Foreskin melanocyte (primary cell): ENCODE measurements at places on chromosomes 5 and 9.

- peak; percentile 60 for DNase-seq
These were observed 20.4 kb upstream of the IER5L start for GRCh38 chr9:129198319-129199043.

GRCh38 chr9:124108216-124108615, 96.6 kb downstream of the LHX2 start:
- DNase-seq: no peak

DNA sequence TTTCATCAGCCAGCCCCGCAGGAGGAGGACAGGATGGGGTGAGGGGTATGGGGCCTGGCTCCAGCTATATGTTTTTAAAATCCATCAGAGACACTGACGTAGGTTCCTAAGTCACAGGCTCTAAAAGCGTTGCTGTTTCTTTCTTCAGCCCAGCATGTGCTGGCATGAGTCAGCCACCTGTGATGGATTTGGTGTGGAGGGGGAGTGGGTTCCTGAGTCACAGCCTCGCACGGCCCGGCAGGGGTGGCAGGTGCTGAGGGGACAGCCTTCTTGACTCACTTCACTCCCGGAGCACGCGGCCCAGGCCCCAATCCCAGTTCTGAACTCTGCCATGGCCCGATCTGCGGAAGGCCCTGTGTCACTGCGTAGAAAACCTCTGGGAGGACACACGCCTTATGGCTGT, 38.8 kb upstream of the RPL26L1 start:
- DNase-seq: no peak

- no peak for DNase-seq
These were observed 3.7 kb upstream of the B4GALT7 start for GRCh38 chr5:177595991-177596774.

DNA sequence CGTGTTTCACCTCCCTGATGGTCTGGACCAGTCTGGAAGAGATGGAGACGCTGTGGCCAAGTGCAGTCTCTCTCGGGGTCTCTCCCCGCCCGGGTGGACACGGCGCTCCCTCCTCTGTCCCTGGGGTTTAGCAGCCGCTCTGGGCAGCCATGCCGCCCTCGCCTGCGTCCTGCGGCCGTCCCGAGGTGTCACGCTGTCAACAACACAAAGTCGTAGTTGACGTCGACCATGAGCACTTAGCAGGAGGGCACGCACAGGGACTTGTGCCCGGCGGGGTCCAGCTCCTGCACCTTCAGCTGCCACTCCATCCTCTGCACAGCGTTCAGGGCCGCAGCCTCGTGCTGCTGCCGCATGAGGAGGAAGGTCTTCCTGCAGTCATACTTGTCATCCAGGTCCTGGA, 368.9 kb downstream of the CDH9 start:
- no peak for DNase-seq

DNA sequence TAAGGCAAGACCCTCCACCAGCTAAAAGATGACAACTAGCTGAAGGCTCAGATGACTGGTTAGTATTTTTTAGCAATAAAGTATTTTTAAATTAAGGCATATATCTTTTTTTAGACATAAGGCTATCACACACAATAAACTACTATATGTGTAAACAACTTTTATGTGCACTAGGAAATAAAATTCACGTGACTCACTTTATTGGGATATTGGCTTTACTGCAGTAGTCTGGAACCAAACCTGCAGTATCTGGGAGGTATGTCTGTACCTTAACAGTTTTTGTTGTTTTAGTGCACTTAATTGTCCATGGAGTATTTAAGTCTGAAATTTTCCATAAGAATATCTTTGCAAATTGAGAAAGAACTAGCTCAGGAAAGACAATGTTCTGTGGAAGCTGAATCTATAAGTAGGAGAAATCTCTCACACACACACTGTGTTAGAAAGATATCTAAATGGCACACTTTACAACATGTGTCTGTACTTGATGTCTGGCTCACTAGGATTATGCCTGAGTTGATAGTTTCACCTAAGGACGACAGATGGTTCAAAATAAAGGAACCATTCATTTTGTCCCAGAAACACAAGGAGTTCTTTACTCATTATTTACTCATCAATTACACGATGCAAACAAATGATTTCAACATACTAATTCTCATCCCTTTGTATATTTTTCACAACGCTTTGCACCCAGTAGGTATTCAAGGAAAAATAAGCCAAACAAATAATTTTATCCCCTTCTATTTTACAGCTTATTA, 4.6 kb downstream of the RAPGEF6 start:
- DNase-seq: peak; percentile 24

- DNase-seq: no peak
These were observed 135.0 kb upstream of the GABRP start for GRCh38 chr5:170648541-170648940.

- no peak for DNase-seq
These were observed 12.8 kb downstream of the CEP72 start for GRCh38 chr5:624951-625230.

- DNase-seq: no peak
These were observed 42.1 kb downstream of the GALNT12 start for GRCh38 chr9:98849563-98849962.

GRCh38 chr9:76691517-76692313, 72.5 kb upstream of the PCA3 start:
- DNase-seq: no peak

- peak; percentile 72 for DNase-seq
These were observed 25.9 kb upstream of the GLDC start for GRCh38 chr9:6671416-6671815.

DNA sequence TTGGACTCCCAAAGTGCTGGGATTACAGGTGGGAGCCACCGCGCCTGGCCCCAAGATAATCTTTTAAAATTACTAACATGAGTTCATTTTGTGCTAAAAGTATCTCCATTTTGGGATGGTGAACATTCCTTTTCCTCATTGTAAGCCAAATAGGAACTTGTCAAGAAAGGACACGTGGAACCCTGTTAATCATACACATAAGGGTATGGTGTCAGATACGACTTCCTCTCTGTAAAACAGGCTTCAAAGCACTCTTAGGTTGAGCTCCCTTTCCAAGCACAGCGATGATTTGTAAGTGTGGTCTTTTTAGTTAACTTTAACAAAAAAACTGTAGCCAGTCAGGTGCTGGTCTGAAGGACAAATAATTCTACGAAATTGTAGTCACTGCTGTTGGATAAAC, 132.7 kb downstream of the UNC13B start:
- DNase-seq: no peak

- no peak for DNase-seq
These were observed 74.1 kb upstream of the PIK3R1 start for GRCh38 chr5:68141494-68141893.

GRCh38 chr5:141647242-141647641, 4.0 kb downstream of the FCHSD1 start:
- no peak for DNase-seq

DNA sequence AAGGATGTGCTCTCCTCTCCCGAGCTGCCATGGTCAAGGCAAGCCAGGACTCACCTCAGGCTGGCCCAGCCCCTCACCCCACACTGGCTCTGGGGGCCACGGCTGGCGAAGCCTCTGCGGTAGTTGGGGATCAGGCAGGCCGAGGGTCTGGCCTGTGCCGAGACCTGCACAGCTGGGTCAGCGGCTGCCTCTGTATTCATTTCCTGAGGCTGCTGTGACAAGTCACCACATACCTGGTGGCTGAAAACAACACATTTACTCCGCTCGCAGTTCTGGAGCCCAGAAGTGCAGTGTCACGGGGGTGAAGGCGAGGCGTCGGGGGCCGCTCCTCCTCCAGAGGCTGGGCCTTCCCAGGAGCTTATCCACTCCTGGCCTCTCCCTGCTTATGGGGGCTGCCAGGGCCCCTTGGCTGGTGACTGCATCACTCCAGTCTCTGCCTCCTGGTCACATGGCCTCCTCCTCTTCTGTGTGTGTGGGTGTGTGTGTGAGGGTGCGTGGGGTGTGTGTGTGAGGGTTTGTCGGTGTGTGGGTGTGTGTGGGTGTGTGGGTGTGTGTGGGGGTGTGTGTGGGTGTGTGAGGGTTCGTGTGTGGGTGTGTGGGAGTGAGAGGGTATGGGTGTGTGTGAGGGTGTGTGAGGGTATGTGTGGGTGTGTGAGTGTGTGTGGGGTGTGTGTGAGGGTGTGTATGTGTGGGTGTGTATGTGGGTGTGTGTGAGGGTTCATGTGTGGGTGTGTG, 3.2 kb upstream of the SCGB3A1 start:
- DNase-seq: no peak

- DNase-seq: no peak
These were observed 578.4 kb upstream of the COX7C start for GRCh38 chr5:86039351-86039750.

DNA sequence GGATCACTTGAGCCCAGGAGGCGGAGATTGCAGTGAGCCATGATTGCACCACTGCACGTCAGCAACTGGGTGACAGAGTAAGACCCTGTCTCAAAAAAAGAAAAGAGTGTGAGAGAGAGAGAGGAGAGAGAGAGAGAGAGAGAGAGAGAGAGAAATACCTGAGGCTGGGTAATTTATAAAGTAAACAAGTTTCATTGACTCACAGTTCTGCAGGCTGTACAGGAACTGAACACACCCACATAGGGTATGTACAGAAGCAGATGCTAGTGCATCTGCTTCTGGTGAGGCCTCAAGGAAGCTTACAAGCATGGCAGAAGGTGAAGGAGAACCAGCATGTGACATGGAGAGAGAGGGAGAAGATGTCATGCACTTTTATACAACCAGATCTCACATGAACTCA, 46.4 kb upstream of the CHD1 start:
- no peak for DNase-seq

- peak; percentile 70 for DNase-seq
These were observed 64.0 kb upstream of the FYB1 start for GRCh38 chr5:39283231-39283818.

DNA sequence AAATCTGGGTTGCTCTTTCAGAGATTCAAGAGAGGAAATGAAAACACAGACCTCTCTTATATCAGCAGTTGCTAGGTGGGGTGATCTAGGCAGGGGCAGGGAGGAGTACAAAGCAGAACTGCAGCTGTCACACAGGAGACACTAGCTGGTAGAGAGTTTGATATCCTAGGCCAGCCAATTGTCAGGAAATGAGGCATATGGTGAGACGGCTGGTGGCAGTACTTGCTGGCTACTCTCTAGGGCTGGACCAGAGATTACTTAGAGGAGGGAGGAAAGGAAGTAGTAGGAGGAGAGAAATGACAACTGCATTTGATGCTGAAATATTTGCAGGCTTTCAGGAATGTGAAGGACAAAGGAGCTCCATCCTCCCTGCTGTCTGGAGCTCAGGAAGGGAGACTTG, 113.8 kb downstream of the TRIM32 start:
- DNase-seq: no peak

DNA sequence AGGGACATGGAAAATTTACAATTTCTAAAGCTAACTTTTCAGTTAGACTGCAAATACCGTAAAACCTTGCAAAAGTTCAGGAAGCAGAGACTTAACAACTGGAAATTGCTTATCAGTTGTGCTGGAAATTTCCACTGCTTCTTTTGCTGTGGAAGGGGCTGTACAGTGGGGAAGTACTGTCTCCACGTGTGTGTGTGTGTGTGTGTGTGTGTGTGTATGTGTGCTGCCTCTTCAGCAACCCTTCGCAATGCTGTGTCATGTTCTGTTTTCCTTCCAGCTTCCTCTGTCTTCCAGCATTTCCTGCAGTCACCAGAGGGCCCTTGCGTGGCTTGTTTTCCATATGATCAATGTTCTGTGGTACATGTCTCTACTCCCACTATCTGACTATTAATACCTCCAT, 87.5 kb upstream of the RANBP3L start:
- DNase-seq: no peak

- no peak for DNase-seq
These were observed 43.9 kb downstream of the RCL1 start for GRCh38 chr9:4836676-4837075.

DNA sequence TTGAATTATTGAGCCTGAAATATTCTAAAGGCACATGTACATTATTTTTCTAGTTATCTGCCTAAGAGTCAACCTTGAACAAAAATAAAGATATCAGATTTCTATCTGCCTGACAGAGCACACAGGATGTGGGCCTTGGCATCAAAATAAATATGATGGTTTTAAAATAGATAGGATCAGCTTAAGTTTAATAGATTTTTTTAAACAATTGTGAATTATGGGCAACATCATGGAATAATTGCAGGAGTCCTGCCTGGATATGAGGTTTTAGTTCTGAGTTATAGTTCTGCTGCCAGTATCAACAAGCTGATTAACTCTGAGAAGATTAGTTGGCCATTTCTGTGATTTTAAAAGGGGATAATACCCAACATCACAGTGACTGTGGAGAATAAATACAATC, 107.0 kb upstream of the PCA3 start:
- DNase-seq: no peak

DNA sequence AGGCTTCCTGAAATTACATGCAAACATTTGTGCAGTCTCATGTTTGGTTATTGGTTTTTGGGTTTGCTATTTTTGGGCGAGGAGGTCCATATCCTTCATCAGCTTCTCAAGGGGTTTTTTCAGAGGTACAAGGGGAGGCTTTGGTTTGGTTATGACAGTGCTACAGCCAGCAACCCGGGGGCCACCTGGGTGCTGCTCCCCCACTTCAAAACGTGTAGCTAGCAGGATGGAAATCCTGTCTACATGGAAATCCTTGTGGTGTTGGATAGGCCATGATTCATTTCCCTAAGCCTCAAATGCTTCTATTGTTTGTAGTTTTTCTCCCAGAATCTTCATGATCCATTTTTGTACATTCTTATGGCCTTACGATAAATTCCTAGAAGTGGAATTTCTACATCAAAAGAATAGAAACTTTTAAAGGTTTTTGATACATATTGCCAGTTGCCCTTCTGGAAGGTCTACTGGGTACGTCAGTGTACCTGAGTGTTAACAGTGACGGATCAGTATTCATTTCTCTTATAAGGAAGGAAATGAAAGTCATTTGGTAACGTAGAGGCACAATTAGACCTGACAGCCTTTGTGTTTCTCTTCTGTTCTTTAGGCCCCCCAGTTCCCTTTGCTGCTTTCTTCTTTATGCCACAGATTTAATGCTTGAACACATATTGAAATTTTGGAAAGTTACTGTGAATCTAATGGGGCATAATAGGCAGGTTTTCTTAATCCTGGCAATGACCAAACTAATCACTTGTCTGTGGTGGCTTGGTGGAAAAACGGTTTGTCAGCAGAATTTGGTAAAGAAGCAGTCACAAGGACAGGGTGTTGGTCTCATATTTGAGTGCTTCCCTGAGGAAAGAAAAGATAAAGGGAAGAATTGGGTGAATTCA, 69.7 kb upstream of the ABL1 start:
- peak; percentile 69 for DNase-seq
